AG08396 (cell line): ENCODE measurements at places on chromosomes 12 and 14.

DNA sequence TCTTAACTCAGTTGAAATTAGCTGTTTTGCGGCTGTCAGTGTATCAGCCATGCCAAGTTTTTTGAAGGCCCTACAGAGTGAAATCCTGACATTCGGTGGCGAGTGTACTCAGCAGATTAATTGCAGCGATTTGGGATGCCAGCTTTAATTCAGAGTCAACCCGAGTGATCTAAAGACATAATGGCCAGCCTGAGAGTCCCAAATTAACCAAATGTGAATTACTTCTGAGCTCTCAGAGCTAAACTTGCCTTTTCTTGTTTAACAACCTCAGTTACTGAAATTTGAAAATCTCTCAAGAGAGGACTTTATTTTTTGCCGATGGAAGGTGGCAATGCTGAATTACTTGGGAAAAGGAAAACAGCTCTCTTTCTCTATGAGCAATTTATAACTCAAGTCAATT lies 148.5 kb downstream of the GLT1D1 start:
- DNase-seq, result no peak

- DNase-seq, result no peak
Observed at GRCh38 chr14:77045238-77046162, 17.0 kb upstream of the IRF2BPL start.

DNA sequence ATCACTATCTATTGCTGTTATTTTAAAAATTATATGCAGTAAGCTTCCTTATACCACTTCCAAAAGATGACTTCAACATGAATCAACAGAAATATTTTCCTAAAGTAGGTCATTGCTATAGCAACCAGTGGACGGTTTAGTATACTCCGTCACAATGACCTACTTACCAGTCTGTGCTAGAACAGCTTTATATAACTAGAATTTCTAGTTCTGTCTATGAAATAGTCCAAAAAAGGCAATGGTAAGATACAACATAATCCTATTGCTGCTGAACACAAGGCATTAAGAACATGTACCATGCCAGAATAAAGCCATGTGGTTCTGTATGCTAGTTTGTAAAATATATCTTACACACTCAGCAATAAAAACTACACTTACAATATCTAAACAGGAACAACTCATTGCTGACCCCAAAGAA lies 40.7 kb upstream of the MTERF2 start:
- peak; percentile 68 for DNase-seq

- no peak for DNase-seq
Observed at GRCh38 chr12:22812531-22812930, 187.6 kb downstream of the ETNK1 start.

DNA sequence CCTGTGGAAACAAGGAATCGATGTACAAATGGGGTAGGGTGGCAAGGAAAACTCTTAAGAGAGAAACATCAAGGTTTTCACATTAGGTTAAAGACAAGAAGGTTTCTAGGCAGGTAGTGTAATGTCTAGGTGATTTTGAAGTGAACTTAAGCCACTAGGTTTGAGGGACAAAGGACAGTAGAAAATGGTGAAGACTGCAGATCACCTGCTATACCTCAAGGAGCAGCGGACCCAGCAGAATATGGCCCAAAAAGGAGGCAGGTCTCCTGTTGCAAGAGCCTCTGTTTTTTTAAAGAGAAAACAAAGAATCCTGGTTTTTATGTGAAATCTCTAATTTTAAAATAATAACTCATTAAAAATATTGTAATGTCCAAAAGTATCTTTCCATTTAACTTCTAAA lies 178.1 kb downstream of the ACSS3 start:
- no peak for DNase-seq

GRCh38 chr14:105142651-105143450 lies 25.7 kb downstream of the JAG2 start:
- DNase-seq, result no peak
